ENCODE measurements at places on chromosomes 3 and 15.

- H3K4me3 ChIP-seq = no peak overlapping the region
- no peak for DNase-seq
- H3K36me3 ChIP-seq = no peaks in the 10 kb centered on the region
- no peak overlapping the region for H3K27ac ChIP-seq
- no peaks in the 10 kb centered on the region for H3K4me1 ChIP-seq
Measured at GRCh38 chr3:141366285-141367037, 1.8 kb upstream of the ZBTB38 start.

DNA sequence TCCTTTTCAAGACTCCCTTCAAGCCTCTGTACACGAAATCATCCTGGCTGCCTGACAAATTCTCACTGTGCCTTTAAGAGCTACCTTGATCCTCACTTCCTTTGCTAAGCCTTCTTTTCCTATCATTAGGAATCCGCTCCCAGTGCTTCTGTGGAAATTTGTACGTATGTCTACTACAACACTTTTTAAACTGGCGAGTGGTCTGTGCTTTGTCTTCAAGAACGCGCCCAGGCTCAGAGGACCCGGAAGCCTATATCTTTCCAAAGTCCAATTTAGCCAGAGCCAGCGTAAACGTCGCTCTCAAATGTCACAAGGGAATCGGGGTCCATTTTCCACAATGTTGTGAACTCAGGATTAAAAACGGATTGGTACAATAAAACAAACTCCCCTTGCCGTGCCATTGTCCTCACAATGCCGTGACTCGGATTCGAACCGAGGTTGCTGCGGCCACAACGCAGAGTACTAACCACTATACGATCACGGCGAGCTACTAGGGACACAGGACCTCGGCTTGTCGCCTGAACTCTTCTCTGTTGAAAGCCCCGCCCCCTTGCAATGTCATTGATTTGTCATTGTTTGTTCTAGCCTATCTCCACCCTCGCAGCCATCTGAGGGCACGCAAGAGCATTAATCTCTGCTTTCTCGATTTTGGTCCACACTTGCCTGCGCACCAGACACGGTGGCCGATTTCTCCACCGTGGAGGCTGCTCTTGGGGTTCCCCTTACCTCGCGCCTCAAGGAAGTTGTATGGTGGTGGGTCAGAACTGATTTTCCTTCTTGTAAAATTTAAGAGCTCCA lies 12.4 kb upstream of the SHF start:
- H3K4me1 ChIP-seq = peaks cover 42% of the 10 kb centered on the region
- peak overlapping the region; percentile 90 for H3K27ac ChIP-seq
- peak; percentile 94 for DNase-seq
- peak overlapping the region; percentile 41 for H3K4me3 ChIP-seq
- H3K36me3 ChIP-seq = no peaks in the 10 kb centered on the region
- no peaks in the 10 kb centered on the region for H3K27me3 ChIP-seq

DNA sequence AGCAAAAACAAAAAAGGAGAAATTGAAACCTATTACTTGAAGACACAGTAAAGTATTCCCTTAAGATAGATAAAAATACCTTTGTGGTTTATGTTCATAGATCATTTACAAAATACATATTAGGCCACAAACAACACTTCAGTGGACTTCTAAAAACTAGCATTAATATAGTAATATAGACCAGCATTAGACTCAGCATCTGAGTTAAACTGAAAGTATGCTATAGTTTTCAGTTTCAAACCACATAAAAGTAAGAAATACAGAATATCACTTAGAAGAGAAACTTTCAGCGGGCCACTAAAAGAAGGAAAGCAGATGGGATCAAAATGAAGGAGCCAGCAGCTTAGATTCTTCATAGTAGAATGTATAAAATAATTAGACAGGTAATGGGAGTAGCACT lies 86.6 kb downstream of the MSL2 start:
- no peaks in the 10 kb centered on the region for H3K36me3 ChIP-seq
- peaks cover 45% of the 10 kb centered on the region for H3K4me1 ChIP-seq
- no peak for DNase-seq
- peak overlapping the region; percentile 14 for H3K4me3 ChIP-seq
- H3K27ac ChIP-seq = peak overlapping the region; percentile 52
- H3K27me3 ChIP-seq = no peaks in the 10 kb centered on the region

GRCh38 chr3:34073961-34074360 lies 275.5 kb downstream of the PDCD6IP start:
- no peak for DNase-seq
- no peaks in the 10 kb centered on the region for H3K27me3 ChIP-seq
- H3K4me1 ChIP-seq = peaks cover 10% of the 10 kb centered on the region
- no peak overlapping the region for H3K27ac ChIP-seq
- no peak overlapping the region for H3K4me3 ChIP-seq

GRCh38 chr15:45539680-45540079 lies 17.1 kb upstream of the SLC30A4 start:
- H3K27ac ChIP-seq = no peak overlapping the region
- no peaks in the 10 kb centered on the region for H3K4me1 ChIP-seq
- H3K36me3 ChIP-seq = no peaks in the 10 kb centered on the region
- DNase-seq = no peak
- H3K27me3 ChIP-seq = no peaks in the 10 kb centered on the region
- H3K4me3 ChIP-seq = no peak overlapping the region

DNA sequence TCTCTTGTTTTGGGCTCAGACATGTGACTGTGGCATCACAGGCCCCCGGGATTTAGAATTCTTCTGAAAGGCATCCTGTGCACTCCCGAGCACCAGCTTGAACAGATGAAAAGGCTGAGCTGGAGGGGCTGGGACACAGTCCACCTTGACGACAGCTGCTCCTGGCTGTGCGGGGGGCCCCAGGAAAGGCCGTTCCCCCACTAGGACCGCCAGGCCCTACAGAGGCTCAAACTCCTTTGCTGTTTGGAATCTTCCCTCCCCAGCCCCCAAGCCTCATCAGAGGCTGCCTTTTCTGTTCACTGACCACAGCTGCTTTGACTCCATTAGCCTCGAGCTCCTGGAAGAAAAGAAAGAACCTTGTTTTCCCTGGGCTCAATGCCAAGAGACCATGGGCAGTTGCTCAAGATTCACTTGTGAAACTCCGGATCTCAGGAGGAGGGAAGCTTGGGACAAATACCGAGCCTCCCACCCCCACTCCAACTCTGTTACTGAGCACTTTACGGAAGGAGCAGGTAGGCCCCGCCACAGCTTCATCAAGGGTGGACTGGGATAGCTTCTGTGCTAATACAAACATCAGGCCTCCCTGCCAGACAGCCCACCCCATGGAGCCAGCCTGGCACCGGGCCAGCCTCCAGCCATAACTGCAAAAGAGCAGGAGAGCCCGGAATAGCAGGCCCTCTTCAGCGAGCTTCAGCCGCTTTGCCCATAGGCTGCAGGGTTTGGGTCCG lies 15.7 kb downstream of the CIDEC start:
- H3K36me3 ChIP-seq = no peaks in the 10 kb centered on the region
- H3K4me3 ChIP-seq = no peak overlapping the region
- no peaks in the 10 kb centered on the region for H3K4me1 ChIP-seq
- no peaks in the 10 kb centered on the region for H3K27me3 ChIP-seq

GRCh38 chr3:45082142-45082538 lies 56.0 kb downstream of the CLEC3B start:
- no peak overlapping the region for H3K27ac ChIP-seq
- H3K36me3 ChIP-seq = no peaks in the 10 kb centered on the region
- H3K27me3 ChIP-seq = peaks cover 4% of the 10 kb centered on the region
- H3K4me3 ChIP-seq = no peak overlapping the region

- H3K4me3 ChIP-seq = no peak overlapping the region
- peaks cover 9% of the 10 kb centered on the region for H3K36me3 ChIP-seq
- H3K27ac ChIP-seq = no peak overlapping the region
- H3K27me3 ChIP-seq = no peaks in the 10 kb centered on the region
- H3K4me1 ChIP-seq = peaks cover 39% of the 10 kb centered on the region
Measured at GRCh38 chr15:73989001-73989798, 2.9 kb downstream of the STOML1 start.

- H3K36me3 ChIP-seq = no peaks in the 10 kb centered on the region
- no peak overlapping the region for H3K27ac ChIP-seq
- DNase-seq = no peak
- no peaks in the 10 kb centered on the region for H3K27me3 ChIP-seq
- H3K4me1 ChIP-seq = peaks cover 9% of the 10 kb centered on the region
- H3K4me3 ChIP-seq = no peak overlapping the region
Measured at GRCh38 chr3:71316066-71316777, 267.3 kb downstream of the FOXP1 start.

- H3K27me3 ChIP-seq = no peaks in the 10 kb centered on the region
- no peak overlapping the region for H3K4me3 ChIP-seq
- H3K4me1 ChIP-seq = no peaks in the 10 kb centered on the region
- DNase-seq = no peak
- no peak overlapping the region for H3K27ac ChIP-seq
Measured at GRCh38 chr3:98151241-98151640, 4.0 kb downstream of the OR5H14 start.
